NCI-H1694 treated with DMSO at 0.1 percent for 48 hours (cell line): ENCODE measurements at places on chromosomes 2 and 18.
A peak's percentile ranks its signal among the peaks of the same experiment; 100 is the strongest.

DNA sequence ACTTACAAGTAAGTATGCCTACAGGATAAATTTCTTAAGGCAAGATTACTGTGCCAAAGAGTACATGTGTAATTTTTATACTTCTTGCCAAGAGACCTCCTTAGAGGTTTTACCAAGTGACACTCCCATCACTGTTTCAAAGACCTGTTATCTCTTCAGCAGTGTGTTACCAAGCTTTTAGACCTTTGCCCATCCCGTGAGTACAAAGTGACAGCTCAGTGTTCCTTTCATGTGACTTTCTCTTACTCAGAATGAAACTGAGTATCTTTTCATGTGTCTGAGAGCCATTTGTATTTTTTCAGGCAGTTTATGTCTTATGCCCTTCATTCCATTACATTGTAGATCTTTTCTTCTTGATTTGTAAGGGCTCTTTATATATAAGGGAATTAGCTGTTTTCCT, 287.5 kb upstream of the SALL3 start:
- DNase-seq, result no peak

DNA sequence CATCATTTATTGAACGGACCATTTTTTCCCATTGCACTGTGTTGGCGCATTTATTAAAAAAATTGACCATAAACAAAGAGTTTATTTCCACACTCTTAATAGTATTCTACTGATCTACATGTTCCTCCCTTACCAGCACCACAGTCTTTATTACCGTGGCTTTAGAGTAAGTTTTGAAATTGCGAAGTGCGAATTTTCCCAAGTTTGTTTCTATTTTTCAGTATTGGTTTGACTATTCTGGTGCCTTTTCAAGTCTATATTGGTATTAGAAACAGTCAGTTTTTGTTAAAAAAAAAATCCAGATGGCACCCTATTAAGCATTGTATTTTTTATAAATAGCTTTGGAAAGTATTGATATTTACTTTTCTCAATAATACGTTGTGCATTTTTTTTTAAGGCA, 795.1 kb upstream of the HS6ST1 start:
- DNase-seq, result no peak

DNA sequence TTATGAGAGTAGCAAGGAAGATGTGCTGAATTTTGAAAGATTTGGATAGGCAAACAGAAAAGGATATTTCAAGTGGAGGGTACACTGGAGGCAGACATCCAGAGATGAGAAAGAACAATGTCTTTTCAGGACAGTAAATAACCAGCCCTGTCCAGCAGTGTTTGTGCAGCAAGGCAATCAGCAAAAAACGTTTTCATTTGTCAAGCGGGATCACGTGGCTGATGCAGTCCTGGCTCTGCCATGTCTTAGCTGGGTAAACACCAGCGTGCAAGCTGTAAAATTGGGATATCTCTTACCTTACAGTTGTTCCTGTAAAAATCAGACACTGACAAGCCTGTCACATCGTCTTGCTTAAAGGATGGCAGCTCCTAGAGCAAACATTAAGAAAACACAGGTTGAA, 67.8 kb downstream of the CWC22 start:
- DNase-seq, result no peak

GRCh38 chr2:96161898-96162297, 16.7 kb upstream of the DUSP2 start:
- no peak for DNase-seq

GRCh38 chr2:37610638-37611289, 60.7 kb downstream of the CDC42EP3 start:
- DNase-seq, result no peak

GRCh38 chr2:200450288-200450687, 59.6 kb downstream of the KCTD18 start:
- DNase-seq, result no peak

GRCh38 chr18:38454764-38455469, 889.3 kb upstream of the CELF4 start:
- DNase-seq, result no peak

- no peak for DNase-seq
These were observed 79.1 kb upstream of the EPB41L3 start for GRCh38 chr18:5622905-5623304.

DNA sequence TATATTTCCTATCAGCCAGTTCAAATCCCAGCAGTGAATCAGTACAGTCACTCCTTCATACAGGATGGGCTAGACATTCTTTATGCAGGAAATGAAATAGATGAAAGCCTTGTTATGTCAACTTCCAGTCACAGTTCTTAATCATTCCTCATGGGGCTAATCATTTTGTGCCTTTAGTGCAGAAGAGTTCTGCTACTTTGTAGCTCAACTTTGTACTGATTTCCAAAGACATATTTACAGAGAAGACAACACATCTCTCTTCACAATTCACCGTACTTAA, 593.9 kb upstream of the NETO1 start:
- no peak for DNase-seq

GRCh38 chr2:23777826-23778225, 149.1 kb downstream of the ATAD2B start:
- no peak for DNase-seq

DNA sequence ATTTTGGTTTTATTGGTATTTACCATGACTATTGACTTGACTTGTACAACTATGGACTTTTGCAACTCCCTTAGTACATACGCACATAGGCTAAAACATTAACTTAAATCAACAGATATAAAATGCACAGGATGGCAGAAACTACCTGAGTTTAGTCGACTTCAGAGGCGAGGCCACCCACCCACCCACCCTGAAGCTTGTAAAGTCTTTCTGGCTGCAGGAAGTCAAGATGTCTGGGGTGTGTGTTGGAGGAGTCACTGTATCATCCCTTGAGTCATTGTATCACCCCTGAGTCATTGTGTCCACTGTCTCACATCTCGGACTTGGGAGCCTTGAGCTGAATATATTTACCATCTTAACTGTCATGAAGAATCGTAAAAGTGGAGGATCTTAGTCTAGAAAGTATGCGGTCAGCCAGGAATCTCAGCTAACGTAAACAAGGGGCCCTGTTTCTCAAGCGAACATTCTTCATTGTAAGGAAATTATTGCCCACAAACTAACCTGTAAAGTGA, 140.0 kb upstream of the ST6GAL2 start:
- DNase-seq, result no peak

GRCh38 chr2:226002438-226002837, 602.9 kb downstream of the NYAP2 start:
- no peak for DNase-seq

DNA sequence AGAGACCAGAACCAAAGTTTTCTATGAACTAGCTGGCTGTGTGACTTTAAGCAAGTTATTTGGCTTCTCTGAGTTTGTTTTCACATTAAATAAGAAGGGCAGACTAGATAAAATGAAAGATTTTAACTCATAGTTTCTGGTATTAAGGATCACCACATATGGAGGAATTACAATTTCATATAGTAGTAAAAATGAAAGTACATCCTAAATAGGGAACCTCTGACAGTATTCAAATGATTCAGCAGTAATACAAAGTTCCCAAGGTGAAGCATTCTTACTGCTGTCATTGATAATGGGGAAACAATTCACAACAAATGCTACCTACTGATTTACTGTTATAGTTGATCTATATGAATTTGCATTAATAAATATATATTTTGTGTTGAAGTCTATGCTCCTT, 170.3 kb upstream of the VRK2 start:
- DNase-seq, result peak; percentile 69

- DNase-seq, result no peak
These were observed 51.6 kb downstream of the SLC66A2 start for GRCh38 chr18:79899609-79900445.

DNA sequence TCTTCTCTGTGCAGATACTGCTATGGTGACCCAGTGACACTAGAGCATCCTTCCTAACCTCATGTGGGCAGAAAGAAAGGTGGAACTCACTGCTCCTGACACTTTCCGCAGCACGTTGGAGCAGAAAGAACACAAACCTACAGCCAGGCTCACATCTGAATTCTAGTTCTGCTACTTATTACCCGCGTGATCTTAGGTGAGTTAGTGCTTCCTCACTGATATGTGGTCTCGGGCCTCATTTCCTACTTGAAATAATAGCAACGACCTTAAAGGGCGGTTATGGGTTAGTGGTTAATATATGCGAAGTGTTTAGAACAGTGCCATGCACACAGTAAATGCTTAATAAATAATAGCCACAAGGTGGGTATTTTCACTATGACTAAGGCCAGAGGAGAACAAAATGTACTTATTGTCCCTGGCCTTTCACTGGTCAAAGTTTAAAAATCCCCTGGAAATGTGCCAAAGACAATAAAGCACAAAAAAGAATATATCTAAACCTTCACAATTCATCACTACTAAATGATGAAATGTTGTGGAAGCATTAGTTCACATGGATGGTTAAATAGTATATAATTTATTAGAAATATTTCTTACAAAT, 66.6 kb downstream of the MYOM1 start:
- no peak for DNase-seq

DNA sequence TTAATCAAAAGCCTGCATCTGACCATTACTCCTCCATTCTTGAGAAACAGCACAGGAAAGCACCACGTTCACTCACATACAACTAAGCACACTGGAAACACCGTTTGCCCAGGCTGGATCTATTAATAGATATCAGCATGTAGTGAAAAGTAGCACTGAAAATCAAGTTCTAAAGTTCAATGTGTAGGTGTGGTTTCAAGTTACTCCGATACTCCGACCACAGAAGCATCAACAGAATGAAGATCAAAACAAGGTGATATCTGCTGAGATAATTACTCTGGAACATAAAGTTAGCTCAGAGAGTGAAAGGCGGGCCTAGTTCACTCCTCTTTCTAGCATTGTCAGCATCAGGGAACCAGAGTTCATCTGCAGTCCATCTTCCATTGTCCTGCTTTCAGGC, 1367.4 kb upstream of the ACVR2A start:
- no peak for DNase-seq

DNA sequence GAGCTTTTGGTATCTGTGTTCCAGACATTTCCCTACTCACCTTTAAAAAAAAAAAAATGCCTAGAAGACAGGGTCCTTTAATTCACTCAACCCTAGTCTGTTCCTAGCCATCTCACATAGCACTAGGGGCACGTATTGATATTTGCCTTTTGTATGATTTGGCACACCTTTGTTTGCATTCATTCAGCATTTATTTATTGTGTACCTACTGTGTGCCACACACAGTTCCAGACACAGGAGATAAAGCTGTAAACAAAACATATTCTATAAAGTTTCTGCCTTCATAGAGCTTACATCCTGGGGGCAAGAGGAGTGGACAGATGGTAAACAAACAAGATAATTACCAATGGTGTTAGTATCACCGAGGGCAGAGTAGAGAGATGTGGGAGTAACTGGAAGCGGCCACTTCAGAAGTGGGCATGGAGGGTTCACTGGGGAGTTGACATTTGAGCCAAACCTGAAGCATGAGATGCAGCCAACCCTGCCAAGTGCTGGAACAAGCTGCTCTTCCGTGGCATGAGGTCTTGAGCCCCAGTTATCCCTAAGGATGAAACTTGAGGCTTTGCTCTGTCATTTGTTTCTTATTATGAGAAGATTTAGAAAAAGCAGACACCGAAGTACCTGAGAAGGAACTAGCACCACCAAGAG, 18.2 kb downstream of the MAPRE2 start:
- no peak for DNase-seq

GRCh38 chr2:158381978-158382377, 74.6 kb downstream of the CCDC148 start:
- DNase-seq, result no peak

- no peak for DNase-seq
These were observed 153.8 kb upstream of the RASGRP3 start for GRCh38 chr2:33322612-33323011.

DNA sequence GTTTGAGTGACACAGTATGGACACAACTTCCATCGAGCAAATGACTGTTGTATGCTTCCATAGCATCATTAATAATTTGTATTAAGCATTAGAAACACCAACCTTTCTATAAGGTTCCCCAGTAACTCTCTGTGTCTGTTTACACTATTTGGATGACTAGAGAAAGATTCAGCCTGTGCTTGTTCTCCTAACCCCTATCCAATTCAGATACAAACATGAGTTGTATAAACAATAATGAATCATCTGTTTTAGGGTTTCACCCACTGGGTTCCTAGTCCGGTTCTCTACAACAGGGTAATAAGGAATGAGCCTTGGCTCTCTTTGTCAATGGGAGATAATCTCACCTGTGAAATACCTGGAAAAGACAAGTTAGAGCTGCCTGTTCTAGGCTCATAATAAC, 894.1 kb upstream of the PIK3C3 start:
- no peak for DNase-seq

- no peak for DNase-seq
These were observed 86.0 kb downstream of the RBMS1 start for GRCh38 chr2:160407393-160408172.

DNA sequence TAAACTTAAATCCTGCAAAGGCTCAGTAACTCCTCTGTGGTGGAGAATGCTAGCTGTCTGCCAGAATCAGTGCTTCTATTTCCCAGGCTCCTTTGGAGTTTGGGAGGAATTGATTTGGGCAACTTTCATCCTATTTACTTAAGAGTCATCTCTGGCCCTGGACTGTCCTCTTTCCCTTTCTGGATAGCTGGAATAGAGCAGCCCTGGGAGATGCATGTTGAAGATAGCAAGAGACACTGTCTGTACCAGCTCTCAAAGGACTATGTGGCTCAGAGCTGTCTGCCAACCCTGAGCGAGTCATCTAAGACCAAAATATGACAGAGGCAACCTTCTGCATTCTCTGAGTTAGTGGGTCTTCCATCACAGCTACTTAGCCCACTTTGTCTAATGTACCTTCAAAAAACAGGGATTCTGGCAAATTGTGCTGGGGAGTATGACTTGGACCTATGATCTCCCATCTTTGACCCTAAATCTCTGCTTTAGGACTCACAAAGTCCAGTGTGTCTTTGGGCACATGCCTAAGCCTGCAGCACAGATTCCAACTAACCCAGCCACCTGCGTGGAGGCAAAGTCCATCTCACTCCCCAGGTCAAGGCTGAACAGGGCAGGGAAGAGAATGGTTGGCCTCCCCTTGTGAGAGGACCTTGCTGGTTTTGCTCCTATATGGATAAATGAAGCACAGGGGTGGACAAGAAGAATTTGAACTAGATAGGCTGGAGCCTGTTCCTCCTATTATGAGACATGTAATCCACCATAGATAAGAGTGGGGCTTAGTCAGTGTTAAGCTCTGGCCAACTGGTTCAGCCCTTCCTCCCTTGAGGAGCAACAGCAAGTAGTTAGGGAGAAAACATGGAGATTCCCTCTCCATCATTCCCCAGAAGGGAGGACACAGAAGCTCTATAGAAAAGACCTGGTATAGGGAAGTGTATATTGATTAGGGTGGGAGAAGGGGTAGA, 99.1 kb upstream of the PELI1 start:
- DNase-seq, result no peak

DNA sequence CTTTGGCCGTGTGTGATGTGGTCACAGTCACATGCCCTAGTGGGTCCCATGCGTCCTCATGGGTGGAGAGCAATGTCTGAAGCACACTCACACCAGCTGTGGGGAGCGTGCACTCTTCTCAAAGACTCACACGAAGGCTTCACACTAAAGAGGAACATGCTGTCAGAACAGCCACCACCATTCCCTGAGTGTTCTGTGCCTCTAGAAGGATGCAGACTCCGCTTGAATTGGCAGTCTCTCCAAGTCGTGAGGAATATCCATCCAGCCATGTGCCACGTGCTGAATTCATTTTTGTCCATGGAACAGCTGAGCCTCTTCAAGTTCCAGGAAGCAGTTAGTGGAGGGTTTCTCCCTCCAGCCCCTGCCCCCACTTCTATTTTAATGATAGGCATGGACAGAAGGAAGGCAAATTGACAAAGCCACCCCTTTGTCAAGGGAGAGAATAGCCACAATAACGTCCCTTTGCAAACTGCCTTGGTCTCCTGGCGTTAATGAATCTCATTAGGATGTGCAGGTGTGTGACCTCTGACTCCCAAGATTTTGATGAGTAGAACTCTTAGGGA, 464.3 kb upstream of the ID2 start:
- DNase-seq, result no peak

GRCh38 chr2:140589696-140590095, 1541.1 kb downstream of the LRP1B start:
- DNase-seq, result no peak
